Glomerular endothelial cell (primary cell): ENCODE measurements at places on chromosomes 5 and 9. TPM values are rescaled to one million over a fixed set of nuclear protein-coding genes. Genes with fewer than 3 reads are reported as not detected.

ACOT12 gene
- total RNA-seq, result not detected in 2 replicates

GPR151 gene
- not detected in 2 replicates for total RNA-seq

PAEP gene
- not detected in 2 replicates for total RNA-seq

SV2C gene
- total RNA-seq, result not detected in 2 replicates

PCDHAC2 gene
- not detected in 2 replicates for total RNA-seq

C9orf50 gene
- total RNA-seq, result not detected in 2 replicates

UGT3A1 gene
- not detected in 2 replicates for total RNA-seq

ANKRD33B gene
- 5.6 and 6.1 TPM in 2 replicates for total RNA-seq

TEX48 gene
- not detected in 2 replicates for total RNA-seq

CDKN2B gene
- 36.5 and 49.7 TPM in 2 replicates for total RNA-seq

PCDHGA12 gene
- 10.5 and 23.0 TPM in 2 replicates for total RNA-seq

AFAP1L1 gene
- total RNA-seq, result 156 and 274 TPM in 2 replicates

AMBP gene
- not detected in 2 replicates for total RNA-seq

ADCY2 gene
- total RNA-seq, result not detected in 2 replicates

SLC23A1 gene
- total RNA-seq, result not detected in 2 replicates

CCL27 gene
- total RNA-seq, result not detected in 2 replicates

PRRC1 gene
- total RNA-seq, result 66.0 and 70.8 TPM in 2 replicates

SIT1 gene
- not detected in 2 replicates for total RNA-seq

FREM1 gene
- total RNA-seq, result 0.06 TPM in 1 of 2 replicates, not detected in the other

PSIP1 gene
- total RNA-seq, result 25.8 and 48.4 TPM in 2 replicates

SLU7 gene
- 22.9 and 44.1 TPM in 2 replicates for total RNA-seq

IFNA2 gene
- total RNA-seq, result not detected in 2 replicates

ENTR1 gene
- 41.7 and 53.0 TPM in 2 replicates for total RNA-seq

ZNF658 gene
- total RNA-seq, result 2.0 and 2.1 TPM in 2 replicates

CDKN2A gene
- 54.6 and 98.4 TPM in 2 replicates for total RNA-seq

GAPT gene
- total RNA-seq, result not detected in 2 replicates

EGFLAM gene
- total RNA-seq, result 1.2 and 4.3 TPM in 2 replicates

PCDHB10 gene
- total RNA-seq, result 1.1 and 1.3 TPM in 2 replicates

SH3TC2 gene
- total RNA-seq, result 2.5 and 3.6 TPM in 2 replicates

DPH7 gene
- 31.9 and 38.3 TPM in 2 replicates for total RNA-seq

TAF1L gene
- total RNA-seq, result under 0.01 TPM in 1 of 2 replicates, not detected in the other

RNF180 gene
- total RNA-seq, result 4.7 and 10.3 TPM in 2 replicates
